AG20443 (cell line): ENCODE measurements at places on chromosomes 7 and 10.

GRCh38 chr10:131872827-131873375, 27.9 kb upstream of the PPP2R2D start:
- no peak for DNase-seq

GRCh38 chr10:92567952-92568600, 5.8 kb downstream of the IDE start:
- DNase-seq = peak; percentile 34

DNA sequence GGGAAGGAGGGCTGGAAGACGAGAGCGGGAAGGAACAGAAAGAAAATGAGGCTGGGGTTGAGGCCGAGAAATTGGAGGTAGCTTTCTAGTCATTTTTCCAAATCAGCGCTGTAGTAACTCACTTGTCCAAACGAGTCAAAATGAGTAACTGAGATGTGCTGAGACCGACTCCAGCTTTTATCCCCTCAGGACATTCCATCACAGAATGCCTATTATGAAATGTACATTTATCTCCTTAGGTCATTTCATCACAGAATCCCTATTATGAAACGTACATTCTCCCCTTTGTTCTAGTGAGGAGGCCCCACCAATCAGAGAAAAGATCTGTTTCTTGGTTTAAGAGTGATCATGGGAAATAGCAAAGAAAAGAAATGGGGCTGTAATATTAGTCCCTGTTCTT, 55.7 kb upstream of the AMPH start:
- DNase-seq = no peak

DNA sequence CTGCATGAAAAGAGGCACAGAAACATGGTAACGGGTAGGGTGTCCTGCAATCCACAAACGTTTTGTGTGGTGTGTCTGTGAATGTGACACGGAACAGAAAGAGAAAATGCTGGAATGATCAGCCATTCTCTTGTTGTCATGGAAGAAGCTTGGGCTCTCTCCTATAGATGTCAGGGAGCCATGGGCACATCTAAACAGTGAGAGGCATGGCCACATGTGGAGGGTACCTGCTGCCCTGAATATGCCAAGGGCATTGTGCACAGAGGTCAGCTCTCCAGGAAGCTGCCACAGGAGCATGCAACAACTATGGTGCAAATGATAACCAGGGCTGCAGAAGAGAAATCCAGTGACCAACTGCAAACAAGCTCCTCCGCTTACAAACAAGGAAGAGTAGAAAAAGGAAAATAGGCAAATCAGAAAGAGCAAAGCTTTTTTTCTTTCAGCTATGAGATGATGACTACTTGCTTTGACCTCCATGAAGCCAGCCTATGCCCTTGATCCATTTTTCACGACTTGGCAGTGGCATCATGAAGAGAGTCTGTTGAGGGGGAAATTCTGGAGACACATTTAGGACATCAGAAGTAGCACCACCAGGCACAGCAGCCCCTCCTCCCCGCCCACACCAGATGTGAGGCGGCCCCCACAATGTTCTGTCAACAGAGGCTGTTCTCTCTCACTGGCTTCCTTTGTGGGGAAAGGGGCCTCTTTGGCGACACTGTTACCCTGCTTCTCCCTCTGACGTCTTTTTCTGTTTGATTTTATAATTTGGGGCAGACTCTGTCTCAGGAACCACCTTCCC, 4.8 kb upstream of the PDE1C start:
- no peak for DNase-seq
